ENCODE measurements at places on chromosomes 1 and 21.

DNA sequence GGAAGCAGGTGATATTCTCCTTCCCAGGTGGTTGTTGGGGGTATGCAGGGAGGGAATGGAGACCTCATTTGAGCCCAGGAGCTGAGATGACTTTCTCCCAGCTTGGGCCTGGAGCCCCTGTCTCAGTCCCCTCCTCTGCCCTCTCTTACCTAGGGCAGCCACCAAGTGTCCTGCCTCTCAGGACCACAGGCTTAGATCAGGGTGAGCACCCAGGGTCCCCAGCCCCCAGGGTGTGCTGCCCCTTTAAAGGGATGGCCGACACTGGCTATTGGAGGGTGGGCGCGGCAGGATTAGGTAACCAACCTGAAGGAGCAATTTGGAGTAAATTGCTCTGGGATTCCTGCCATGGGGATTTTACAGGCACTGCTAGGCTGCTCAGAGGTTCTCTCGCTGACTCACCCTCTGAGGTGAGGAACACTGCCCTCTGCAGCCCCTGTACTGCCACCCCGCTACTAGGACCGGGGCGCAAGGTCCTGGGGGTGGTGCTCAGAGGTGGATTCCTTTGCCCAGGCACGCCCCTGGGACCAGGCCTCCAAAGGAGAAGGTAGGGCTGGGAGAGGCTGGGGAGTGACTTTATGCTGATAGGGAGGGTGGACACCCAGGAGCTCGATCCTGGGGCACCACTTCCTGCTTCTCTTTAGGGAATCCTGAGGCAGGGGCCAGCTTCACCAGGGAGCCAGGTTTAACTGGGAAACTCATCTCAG is 1.5 kb downstream of the RPS6KA1 start:
- DNase-seq, result no peak

DNA sequence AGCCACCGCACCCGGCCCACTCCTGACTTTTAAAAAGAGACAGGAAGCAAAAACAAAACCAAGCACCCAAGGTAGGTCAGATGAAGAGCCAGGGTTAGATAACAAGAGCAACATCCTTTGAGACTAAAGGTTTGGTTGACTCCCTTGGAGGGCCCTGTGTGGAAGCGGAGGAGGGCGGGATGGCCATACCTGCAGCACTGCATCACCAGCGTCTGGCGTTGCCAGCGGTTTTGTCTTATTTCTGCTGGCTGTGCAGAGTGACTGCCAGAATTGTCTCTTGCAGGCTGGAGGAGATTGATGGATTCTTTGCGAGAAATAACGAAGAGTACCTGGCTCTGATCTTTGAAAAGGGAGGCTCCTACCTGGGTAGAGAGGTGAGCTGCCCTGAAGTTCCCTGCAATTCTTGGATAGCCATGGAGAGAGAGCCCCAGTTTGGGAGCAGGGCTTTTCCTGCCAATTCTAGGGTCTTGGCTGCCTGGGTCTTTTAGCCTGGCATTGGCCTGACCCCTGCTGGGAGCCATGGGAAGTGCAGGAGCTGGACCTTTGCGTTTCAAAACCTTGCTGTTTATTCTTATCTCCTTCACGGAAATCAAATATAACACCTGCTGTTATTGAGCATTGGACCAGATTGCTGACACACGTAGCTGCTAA is 24.0 kb downstream of the QSOX1 start:
- DNase-seq, result peak; percentile 39

GRCh38 chr1:225508538-225509375 is 80.9 kb upstream of the LBR start:
- no peak for DNase-seq

- no peak for DNase-seq
Measured at GRCh38 chr1:36523850-36524249, 41.1 kb upstream of the CSF3R start.

DNA sequence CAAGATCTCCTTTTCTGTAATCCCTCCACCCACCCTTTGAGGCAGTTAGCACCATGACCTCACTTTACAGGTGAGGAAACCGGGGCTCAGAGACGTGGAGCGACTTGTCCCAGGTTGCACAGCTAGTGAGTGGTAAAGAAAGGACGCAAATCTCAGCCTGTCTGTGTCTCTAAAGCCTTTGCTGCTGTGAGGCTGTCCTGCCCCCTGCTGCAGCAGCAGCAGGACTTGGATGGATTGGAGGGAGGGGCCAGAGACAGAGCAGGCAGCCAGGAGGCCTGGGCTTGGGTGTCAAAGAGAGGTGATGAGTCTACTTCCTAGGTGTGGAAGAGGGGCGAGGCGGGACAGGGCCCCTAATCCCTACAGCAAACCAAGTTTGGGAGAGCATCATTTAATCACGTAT is 69.6 kb downstream of the PTPRU start:
- no peak for DNase-seq

GRCh38 chr1:82260666-82261065 is 459.9 kb downstream of the ADGRL2 start:
- no peak for DNase-seq

DNA sequence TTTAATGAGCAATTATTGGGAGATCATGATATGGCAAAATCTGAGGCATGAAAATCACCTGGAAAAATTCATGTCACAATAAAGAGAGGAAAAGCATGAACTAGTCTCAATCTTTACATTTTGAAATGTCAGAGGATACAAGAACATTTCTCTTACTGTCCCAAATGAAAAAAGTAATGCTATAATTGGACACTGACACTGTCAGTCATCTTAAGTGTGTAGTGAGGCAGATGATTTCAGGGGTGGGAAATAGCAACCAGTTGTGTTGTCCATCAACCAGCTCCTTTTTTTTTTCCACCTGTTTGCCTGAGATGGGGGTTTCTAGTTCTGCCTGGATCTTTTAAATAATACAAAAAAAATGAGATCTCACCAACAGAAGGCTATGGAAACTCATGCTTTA is 646.2 kb downstream of the KCNT2 start:
- no peak for DNase-seq

GRCh38 chr1:6794164-6794563 is 8.9 kb downstream of the CAMTA1 start:
- no peak for DNase-seq

- DNase-seq, result no peak
Measured at GRCh38 chr1:246066573-246066972, 440.5 kb downstream of the SMYD3 start.

DNA sequence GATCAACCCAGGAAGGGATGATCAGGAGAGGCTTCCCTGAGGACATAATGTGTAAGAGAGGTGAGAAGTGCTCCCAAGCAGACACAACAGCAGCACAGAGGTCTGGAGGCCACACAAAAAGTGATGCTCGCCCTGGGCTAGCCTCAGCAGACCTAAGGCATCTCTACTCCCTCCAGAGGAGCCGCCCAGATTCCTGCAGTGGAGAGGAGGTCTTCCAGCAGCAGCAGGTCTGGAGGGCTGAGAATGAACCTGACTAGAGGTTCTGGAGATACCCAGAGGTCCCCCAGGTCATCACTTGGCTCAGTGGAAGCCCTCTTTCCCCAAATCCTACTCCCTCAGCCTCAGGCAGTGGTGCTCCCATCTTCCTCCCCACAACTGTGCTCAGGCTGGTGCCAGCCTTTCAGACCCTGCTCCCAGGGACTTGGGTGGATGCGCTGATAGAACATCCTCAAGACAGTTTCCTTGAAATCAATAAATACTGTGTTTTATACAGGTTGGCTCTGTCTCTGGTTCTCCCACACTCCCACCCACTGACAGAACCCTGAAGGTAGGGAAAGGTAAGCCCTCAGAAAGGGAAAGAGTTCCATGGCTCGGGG is 5.0 kb downstream of the GJB3 start:
- no peak for DNase-seq

DNA sequence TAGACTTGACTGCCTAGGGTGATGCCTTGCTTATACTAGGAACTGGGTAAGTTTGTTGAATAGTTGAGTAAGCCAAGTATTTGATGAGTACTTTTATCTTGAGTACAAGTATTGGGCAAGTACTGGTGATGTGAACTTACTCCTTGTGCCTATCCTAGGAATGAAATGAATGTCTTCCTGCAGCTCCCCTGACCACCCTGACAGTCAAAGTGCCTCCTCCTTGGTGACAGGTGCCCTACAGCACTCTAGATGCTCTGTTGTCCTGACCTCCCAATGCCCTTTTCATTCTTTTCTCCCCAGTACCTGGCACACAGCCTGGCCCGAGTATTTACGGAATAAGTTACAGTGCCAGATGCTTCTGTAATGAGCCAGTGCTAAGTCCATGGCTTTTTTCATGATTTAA is 25.5 kb downstream of the PCSK9 start:
- DNase-seq, result no peak

DNA sequence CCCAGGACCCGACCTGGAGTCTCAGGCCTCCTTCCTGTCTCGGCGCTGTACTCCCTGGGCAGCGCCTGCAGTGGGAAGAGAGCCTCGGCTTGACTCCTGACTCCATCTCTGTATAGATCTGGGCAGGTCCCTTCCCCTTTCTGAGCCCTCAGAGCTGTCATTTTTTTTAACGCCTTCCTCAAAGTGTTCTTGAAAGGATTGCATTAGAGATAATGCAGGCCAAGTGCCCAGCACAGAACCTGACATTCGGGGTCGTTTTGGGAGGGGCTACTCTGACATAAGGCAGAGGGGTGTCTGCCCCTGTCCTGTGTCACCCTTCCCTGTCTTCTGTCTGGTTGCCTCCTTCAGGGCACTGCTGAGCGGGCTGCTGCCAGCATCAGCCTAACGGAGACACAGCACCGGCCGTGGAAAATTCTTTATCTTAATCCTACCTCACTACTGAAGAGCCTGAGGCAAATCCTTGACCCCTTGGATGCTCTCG is 271.6 kb downstream of the TRABD2B start:
- no peak for DNase-seq

- DNase-seq, result no peak
Measured at GRCh38 chr1:172360511-172360910, 60.0 kb upstream of the C1orf105 start.

GRCh38 chr1:26234644-26235370 is 807 bp downstream of the CEP85 start:
- DNase-seq, result no peak

- DNase-seq, result no peak
Measured at GRCh38 chr1:93758842-93759515, 77.3 kb upstream of the BCAR3 start.

DNA sequence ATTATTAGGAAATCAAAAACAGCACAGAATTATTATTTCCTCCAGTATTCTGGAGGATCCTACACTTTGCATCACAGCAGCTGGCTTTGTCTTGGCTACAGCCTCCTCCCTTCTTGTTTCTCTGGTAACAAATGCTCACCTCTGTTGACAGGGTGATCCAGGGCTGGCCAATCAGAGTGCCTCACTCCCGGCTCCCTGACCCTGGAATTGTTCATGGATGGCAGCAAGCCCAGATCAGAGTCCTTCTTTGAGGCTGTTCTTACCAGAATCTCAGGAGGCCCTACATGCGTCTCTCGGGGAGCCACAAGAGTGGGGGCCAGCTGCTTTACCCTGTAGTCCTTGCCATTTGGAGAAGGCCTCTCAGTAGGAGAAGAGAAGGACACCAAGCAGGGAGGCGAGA is 48.4 kb upstream of the IGSF5 start:
- no peak for DNase-seq

GRCh38 chr1:156645666-156646065 is 3.7 kb downstream of the BCAN start:
- no peak for DNase-seq

DNA sequence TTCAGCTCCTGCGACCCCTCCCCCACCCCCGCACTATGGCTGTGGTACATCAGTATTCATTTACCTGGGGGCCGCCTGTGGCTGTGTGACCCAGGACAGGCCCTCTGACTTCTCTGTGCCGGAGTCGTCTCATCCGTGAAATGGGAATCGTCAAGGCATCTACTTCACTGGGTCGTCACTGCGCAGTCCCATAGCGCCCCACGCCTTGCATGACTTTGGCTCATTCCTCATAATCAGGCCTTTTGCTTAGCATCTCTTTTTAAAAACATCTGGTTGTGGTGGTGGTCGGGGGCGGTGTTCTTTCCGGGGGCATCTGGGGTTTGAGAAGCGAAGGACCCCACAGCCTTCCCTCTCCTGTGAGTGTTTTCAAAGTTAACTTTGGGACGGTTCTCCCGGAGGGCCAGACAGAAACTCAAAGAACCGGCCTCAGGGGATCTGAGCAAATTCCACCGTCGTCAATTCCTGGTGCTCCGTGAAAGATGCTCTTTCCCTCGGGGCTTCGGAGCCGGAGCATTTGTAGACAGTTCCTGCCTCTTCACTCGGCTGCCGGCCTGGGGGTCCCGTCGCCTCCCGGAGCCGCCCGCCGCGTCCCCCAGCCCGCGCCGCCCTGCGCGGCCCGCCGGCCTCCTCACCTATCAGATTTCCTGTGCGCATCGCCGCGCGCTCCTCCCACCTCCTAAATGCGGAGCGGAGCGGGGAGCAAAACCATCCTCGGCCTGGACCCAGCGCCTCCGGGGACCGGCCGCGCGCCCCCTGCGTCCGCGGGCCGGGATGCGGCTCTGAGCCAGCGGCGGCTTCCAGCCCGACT is at the start of gene B3GALT5:
TSS of gene B3GALT5 (plus strand) at position 708 of the 808 bp plus-strand sequence. CDS start 47,620 bp downstream, outside the sequence.
- DNase-seq, result no peak

GRCh38 chr1:188715566-188715965 is 1762.1 kb downstream of the BRINP3 start:
- no peak for DNase-seq

GRCh38 chr1:33295023-33295422 is 25.9 kb downstream of the A3GALT2 start:
- DNase-seq, result no peak

- DNase-seq, result no peak
Measured at GRCh38 chr21:21034036-21034435, 35.8 kb downstream of the NCAM2 start.

GRCh38 chr1:38581396-38581795 is 278.2 kb downstream of the RRAGC start:
- DNase-seq, result no peak

DNA sequence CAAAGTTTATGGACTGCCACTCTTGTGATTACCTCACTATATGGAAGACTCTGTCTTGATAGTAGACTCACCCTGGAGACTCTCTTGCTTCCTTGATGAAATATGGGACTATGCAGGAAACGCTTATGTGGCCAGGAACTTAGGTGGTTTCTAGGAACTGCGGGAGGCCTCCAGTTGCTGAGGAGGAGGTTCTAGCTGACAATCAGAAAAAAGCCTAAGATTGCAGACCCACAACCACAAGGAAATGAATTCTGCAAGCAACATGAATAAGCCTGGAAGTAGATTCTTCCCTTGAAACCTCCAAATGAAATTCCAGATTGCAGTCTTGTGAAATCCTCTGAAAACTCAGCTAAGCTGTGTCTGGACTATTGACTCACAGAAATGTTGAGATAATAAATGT is 88.9 kb upstream of the COL11A1 start:
- DNase-seq, result no peak

GRCh38 chr1:229108598-229109201 is 162.2 kb upstream of the RAB4A start:
- DNase-seq, result no peak

DNA sequence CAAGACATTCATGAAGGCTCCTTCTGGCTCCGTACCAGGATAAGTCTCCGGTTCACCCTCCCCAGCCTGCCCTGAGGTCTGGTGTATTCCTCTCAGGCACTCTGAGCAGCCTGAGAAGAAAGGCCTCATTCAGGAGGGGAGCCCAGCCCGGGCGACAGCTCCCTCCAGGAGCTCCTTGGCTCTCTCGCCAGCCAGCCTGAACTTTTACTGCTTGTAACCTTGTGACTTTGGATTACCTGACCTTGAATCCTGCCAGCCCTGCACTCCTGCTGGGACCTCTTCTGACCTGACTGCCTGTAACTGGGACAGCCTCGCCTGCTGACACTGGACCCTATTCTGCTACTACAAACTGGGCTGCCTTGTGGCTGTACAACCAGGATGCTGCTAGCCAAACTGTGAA is 65.8 kb downstream of the CD34 start:
- no peak for DNase-seq
